ENCODE measurements at places on chromosomes 13 and 19. TPM values are rescaled to one million over a fixed set of nuclear protein-coding genes. Genes with fewer than 3 reads are reported as not detected.

DNA sequence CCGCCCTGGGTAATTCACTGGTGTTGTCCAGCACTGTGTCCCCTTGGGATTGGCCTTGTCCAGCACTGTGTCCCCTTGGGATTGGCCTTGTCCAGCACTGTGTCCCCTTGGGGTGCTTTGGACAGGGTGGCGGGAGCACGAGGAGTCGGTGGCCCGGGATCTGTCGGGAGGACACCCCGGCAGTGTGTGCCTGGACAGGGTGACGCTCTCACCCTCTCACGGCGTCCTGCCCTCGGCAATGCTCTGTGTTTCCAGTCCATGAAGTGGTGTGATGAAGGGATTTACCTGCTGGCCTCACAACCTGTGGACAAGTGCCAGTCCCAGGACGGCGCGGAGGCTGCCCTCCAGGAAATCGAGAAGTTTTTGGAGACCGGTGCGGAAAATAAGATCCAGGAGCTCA lies 29.9 kb upstream of the F7 start:
- DNase-seq = no peak

DNA sequence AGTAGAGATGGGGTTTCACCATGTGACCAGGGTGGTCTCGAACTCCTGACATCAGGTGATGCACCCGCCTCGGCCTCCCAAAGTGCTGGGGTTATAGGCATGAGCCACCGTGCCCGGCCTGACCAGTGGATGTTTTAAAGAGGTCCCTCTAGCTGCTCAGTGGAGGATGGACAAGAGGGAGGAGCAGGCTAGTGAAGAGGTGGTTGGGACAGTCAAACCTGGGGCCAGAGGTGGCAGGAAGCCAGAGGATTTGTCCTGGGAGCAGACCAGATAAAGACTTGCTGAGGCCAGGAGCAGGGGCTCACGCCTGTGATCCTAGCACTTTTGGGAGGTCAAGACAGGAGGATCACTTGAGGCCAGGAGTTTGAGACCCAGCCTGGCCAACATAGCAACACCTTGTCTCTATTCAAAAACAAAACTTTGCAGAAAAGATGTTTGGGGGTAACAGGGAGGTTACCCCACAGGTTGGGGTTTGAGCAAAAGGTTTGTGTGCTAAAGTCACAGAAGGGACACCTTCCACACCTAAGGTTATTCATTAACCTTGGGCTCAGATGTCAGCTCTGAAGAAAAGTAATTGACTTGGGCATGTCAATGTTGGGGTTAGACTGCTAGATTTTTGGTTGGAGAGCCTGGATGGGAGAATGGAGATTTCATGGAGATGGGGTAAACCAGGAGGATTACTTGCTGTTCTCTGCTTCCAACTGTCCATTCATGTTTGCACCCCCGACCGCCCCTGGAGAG lies 9.0 kb downstream of the BCAM start:
- DNase-seq = no peak

CALM3 gene
- polyA plus RNA-seq = 467 TPM

CCDC70 gene
- polyA plus RNA-seq = not detected

GRCh38 chr13:109196948-109197347 lies 567.5 kb downstream of the MYO16 start:
- DNase-seq = no peak

- DNase-seq = peak; percentile 2
Measured at GRCh38 chr13:28179974-28180373, 41.6 kb downstream of the PAN3 start.

- DNase-seq = no peak
Measured at GRCh38 chr13:111422348-111422747, 101.9 kb downstream of the TEX29 start.

- DNase-seq = peak; percentile 44
Measured at GRCh38 chr19:56119582-56119978, 1.5 kb downstream of the ZNF787 start.

DNA sequence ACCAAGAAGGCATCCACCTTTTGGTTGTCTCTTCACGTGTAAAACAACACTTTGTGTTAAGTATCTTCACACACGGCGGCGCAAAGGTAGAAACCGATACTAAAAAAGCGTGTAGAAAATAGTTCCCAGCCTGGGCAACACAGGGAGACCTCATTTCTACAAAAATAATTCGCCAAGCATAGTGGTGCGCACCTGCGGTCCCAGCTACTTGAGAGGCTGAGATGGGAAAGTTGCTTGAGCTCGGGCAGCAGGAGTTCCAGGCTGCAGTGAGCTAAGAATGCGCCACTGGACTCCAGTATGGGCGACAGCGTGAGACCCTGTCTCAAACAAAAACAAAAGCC lies 573 bp upstream of the ERCC5 start:
- no peak for DNase-seq

- DNase-seq = peak; percentile 27
Measured at GRCh38 chr19:44113784-44114390, 688 bp downstream of the ZNF225 start.

DNA sequence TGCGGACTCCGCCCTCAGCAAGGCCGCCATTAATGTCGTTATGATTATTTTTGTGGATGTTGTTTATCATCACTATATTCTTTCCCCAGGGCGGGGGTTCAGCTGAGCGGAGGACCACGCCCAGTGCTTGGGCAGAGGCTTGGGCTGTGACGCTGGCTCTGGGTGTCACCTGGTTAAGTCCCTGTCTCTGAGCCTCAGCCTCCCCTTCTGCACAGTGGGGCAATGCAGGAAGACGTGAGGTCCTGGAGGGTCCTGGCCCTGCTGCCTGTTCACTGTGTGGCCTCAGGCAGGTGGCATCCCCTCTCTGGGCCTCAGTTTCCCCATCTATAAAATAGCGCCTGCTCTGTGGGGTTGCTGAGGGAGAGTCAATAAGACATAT lies 32.5 kb downstream of the NFIC start:
- DNase-seq = no peak

DNA sequence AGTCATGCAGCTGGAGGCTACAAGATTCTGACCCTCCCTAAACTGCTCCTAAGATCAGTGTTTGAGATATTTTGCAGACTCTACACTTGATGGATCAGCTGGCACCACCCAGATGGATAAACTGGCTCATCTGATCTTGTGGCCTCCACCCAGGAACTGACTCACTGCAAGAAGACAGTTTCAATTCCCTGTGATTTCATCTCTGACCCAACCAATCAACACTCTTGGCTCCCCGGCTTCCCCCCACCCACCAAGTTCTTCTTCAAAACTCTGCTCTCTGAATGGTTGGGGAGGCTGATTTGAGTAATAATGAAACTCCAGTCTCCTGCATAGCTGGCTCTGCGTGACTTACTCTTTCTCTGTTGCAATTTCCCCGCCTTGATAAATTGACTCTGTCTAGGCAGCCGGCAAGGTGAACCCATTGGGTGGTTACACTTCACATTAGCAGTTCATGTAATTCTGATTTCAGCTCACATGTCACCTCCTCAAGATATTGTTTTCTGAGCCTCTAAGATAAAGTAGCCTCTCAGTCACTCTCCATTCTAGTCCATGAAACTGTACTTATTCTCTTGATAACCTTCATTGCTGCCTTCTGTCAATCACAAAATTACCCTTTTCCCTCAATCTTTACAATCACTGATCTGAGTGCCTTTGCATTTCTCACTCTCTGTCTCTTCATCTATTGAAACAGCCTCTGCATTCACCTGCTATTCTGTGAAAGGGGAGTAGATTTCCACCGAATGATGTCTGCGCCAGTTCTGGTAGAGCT lies 9.9 kb upstream of the FPR3 start:
- DNase-seq = no peak

- peak; percentile 43 for DNase-seq
Measured at GRCh38 chr19:2337329-2337707, 8.8 kb downstream of the SPPL2B start.

KIR2DL1 gene
- not detected for polyA plus RNA-seq

- DNase-seq = peak; percentile 57
Measured at GRCh38 chr19:2207991-2208860, 27.9 kb downstream of the PLEKHJ1 start.

ZNF763 gene
- 0.75 TPM for polyA plus RNA-seq

DNA sequence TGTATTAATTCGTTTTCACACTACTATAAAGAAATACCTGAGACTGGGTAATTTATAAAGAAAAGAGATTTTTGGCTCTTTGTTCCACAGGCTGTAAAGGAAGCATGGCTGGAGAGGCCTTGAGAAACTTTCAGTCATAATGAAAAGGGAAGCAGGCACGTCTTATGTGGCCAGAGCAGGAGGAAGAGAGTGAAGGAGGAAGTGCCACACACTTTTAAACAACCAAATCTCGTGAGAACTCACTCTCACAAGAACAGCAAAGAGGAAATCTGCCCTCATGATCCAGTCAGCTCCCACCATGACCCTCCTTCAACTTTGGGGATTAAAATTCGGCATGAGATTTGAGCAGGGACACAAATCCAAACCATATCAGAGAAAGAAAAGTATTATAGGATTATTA lies 1255.9 kb upstream of the MIR17HG start:
- DNase-seq = no peak

ELOF1 gene
- 96.0 TPM for polyA plus RNA-seq

CCL25 gene
- not detected for polyA plus RNA-seq

DNA sequence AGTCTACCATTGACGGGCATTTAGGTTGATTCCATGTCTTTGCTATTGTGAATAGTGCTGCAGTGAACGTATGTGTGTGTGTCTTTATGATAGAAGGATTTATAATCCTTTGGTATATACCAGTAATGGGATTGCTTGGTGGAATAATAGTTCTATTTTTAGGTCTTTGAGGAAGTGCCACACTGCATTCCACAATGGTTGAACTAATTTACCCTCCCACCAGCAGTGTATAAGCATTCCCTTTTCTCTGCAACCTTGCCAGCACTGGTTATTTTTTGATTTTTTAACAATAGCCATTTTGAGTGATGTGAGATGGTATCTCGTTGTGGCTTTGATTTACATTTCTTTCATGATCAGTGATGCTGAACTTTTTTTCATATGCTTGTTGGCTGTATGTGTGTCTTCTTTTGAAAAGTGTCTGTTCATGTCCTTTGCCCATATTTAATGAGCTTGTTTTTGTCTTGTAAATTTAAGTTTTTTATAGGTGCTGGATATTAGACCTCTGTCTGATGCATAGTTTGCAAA lies 37.5 kb downstream of the RFC3 start:
- no peak for DNase-seq

RNF225 gene
- not detected for polyA plus RNA-seq

LYPD3 gene
- 1.1 TPM for polyA plus RNA-seq

- DNase-seq = no peak
Measured at GRCh38 chr19:54530866-54531265, 28.2 kb downstream of the LAIR2 start.

GRCh38 chr19:10317857-10318462 lies 2.1 kb upstream of the FDX2 start:
- no peak for DNase-seq

- DNase-seq = peak; percentile 65
Measured at GRCh38 chr13:106381091-106381490, 154.4 kb downstream of the EFNB2 start.

DNA sequence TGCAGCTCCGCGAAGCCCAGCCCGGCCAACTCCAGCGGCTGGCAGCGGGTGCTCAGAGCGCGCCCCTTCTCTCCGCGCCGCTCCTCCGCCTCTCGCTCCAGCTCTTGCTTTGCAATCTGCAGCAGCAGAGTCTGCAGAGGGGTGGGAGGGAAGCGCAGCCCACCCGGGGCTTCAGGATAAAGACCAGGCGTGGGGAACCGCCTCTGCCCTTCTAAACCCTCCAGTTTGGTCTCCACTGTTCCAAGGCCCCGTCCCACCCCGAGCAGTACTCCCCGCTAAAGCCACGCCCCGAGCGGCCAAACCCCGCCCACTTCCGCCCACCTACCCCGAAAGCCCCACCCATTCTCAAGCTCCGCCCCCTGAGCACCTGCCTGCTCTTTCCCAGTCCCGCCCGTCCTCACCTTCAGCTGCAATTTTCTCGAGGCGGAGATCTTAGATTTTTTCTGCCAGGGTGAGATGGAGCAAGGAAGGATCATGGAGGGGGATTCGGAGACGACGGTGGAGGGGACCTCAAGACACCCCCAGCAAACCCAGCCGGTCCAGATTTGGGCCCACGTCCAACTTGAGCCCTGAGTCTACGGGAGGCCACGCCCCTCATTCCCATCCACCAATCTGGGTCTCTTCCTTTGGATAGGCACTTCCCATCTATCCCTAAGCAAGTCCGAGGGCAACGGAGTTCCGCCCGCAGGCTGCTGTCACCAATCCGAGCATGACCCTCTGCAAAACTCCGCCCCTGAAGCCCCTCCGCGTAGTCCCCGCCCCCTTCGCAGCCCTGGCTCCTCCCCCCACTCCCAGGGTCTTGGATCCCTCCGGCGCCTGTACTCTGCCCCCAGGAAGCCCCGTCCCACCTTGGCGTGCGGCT lies 1.1 kb downstream of the TNNI3 start:
- peak; percentile 44 for DNase-seq

DNA sequence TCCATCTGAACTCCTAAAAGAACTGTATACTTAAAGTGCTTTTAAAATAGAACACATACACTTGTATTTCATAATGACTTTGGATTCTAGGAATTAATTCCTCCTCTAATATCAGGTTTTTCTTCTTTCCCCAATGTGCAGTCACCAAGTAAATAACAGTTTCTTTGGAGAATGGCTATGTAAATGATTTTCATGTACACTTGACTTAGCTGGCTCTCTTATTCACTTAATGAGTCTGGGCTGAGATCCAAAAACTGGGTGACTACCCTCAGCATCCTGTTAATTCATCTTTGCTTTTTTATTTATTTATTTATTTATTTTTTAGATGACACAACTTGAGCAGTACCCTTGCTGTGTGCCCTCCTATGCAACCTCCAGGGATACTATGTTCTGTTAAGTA lies 1003.7 kb downstream of the SLITRK1 start:
- DNase-seq = no peak

CNMD gene
- not detected for polyA plus RNA-seq

FFAR3 gene
- polyA plus RNA-seq = not detected

GRCh38 chr13:64041296-64041695 lies 2625.6 kb upstream of the PCDH20 start:
- no peak for DNase-seq

- DNase-seq = no peak
Measured at GRCh38 chr13:95381212-95381527, 79.9 kb upstream of the ABCC4 start.

- peak; percentile 35 for DNase-seq
Measured at GRCh38 chr13:77872995-77873394, 45.6 kb downstream of the EDNRB start.

CFAP97D2 gene
- polyA plus RNA-seq = not detected

KCNK6 gene
- polyA plus RNA-seq = 3.9 TPM

NOP53 gene
- polyA plus RNA-seq = 83.2 TPM

DNA sequence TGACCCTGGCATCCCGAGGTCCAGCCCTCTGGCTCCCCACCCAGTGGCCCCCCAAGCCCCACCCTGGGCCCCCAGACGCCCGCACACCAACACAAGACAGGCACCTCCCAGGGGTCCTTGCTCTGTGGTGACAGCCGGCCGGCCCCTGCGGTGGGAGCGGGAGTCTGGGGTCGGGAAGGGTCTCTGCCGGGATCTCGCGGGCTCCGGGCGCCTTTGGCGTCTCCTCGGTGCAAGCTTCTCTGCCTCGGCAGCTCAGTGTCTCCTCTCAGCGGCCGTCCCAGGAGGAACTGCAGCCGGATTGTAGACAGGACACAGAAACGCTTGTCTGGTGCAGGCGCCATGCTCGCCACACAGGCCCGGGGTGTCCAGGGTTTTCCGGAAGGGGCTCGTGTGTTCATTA lies 43.7 kb downstream of the TMEM255B start:
- no peak for DNase-seq
